Left ventricle myocardium inferior (tissue), 1 donor: ENCODE measurements at places on chromosomes 5 and 9. TPM values are rescaled to one million over a fixed set of nuclear protein-coding genes. Genes with fewer than 3 reads are reported as not detected.
A peak's percentile ranks its signal among the peaks of the same experiment; 100 is the strongest.

GRCh38 chr5:33179301-33179700, 261.5 kb upstream of the TARS1 start:
- H3K4me1 ChIP-seq = no peaks in the 10 kb centered on the region
- no peak for DNase-seq
- H3K27me3 ChIP-seq = no peaks in the 10 kb centered on the region
- no peaks in the 10 kb centered on the region for H3K36me3 ChIP-seq
- H3K4me3 ChIP-seq = no peak overlapping the region
- no peak overlapping the region for H3K27ac ChIP-seq

DNA sequence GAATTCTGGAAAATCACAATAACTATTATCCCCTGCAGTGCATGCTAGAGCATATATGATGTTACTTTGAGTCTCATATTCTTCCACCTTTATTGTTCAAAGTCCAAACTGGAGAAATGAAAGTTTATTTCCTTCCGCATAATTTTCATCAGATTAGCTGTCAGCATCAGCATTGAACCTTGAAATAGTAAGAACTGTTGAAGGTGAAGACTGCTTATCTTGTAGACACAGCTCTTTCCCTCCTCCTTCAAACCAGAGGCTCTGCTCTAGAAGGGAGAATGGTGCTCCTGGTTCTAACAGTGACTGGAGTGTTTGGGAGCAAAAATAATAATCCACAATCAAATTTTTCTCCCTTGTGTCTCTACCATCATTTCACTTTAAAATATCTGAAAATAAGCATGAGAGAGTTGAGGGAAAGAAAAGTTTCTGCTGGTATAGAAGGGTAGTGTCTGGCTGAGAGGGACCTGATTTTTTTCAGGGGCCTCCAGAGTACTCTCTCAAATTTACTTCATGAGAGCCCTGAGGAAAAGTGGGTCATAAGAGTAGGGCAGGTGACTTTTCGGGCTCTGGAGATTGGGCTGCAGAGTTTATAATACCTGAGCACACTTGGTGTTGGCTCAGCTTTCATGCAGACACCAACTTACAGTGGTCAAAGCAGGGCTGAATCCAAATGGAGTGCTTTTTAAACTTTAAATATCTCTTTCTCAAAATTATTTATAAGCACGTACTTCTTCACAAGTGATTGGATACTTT, 170.4 kb downstream of the ZDHHC21 start:
- H3K27me3 ChIP-seq = no peaks in the 10 kb centered on the region
- no peak for DNase-seq
- H3K27ac ChIP-seq = no peak overlapping the region
- H3K4me3 ChIP-seq = no peak overlapping the region
- no peaks in the 10 kb centered on the region for H3K36me3 ChIP-seq

DNA sequence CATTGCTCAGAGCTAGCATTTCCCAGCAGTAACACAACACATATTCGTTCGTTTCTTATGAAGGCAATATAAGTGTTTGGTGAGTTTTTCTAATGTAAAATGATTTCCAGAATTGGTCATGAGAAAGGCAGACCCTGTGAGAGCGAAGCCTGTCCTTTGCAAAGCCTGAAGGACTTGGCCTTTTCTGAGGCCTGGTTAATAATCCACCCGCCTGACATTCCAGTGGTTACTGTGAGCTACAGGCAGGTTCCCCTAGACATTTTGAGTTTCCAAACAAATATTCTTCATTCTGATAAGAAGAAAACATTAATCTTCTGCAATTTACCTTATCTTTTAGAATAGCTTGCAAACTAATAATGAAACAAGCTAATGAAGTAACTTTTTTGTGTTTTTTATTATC, 38.0 kb downstream of the ADAMTS16 start:
- H3K4me1 ChIP-seq = no peaks in the 10 kb centered on the region
- no peak for DNase-seq
- no peaks in the 10 kb centered on the region for H3K36me3 ChIP-seq
- peaks cover 36% of the 10 kb centered on the region for H3K27me3 ChIP-seq

DNA sequence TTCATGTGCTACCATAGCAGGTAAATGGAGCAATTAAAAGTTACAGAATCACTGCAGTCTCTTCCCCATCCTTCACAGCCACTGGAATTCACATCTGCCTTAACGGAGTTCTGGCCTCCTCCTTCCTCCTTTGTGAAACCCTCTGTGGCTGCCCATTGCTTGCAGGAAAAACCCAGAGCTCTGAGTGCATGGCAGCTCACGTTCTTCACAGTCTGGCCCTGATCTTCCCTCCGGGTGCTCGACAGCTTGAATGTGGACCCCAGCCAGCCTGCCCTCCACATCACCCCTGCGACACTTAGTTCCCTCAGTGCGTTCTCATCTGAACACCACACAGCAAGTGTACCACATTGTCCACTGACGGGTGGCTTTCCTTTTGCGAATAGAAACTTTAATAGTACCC, 63.2 kb upstream of the RUFY1 start:
- peaks cover 63% of the 10 kb centered on the region for H3K27me3 ChIP-seq
- no peak for DNase-seq
- H3K4me3 ChIP-seq = no peak overlapping the region
- no peak overlapping the region for H3K27ac ChIP-seq

- peaks cover 51% of the 10 kb centered on the region for H3K4me1 ChIP-seq
- peak overlapping the region; percentile 24 for H3K4me3 ChIP-seq
- no peaks in the 10 kb centered on the region for H3K27me3 ChIP-seq
- DNase-seq = no peak
- H3K36me3 ChIP-seq = no peaks in the 10 kb centered on the region
Observed at GRCh38 chr9:35488021-35488420, 1.9 kb upstream of the RUSC2 start.

- no peak for DNase-seq
- H3K27me3 ChIP-seq = no peaks in the 10 kb centered on the region
- no peaks in the 10 kb centered on the region for H3K36me3 ChIP-seq
- peaks cover 44% of the 10 kb centered on the region for H3K4me1 ChIP-seq
- peak overlapping the region; percentile 16 for H3K4me3 ChIP-seq
- H3K27ac ChIP-seq = peak overlapping the region; percentile 63
Observed at GRCh38 chr9:73149371-73150067, 2.1 kb upstream of the ANXA1 start.

DNA sequence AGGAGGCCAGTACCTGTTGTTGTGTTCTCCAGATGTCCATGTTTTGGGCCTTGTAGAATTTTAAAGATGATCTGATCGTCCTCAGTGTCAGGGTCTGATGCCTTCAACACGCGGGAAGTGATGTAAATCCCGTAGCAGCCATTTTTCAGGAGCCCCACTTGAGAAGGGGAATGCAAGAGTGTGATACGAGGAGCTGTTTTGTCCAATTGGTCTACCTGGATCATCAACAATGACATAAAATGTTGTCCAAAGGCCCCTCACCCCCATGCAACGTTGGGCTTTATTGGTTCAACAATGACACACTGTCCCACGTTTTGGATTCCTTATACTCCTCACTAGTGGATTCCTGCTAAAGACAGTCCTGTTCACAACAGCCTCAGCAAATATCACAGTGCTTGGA, 48.1 kb upstream of the CER1 start:
- H3K27me3 ChIP-seq = peaks cover 5% of the 10 kb centered on the region
- no peak overlapping the region for H3K27ac ChIP-seq
- no peak for DNase-seq
- H3K4me3 ChIP-seq = no peak overlapping the region

DNA sequence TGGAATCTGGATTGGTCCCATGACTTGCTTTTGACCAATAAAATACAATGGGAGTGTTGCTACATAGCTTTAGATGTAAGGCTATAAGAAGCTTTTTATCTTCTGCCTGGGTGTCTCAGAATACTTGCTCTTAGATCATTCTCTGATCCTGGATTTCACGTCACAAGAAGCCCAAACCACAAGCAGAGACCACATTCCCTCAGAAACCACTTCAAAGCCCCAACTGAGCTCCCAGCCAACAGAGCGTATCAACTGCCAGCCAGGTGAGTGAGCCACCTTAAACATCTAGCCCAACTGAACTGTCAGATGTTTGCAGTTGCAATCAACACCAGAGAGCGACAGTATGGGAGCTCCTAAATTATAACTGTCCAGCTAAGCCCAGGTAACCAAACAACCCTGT, 687.1 kb downstream of the TLE1 start:
- no peak overlapping the region for H3K27ac ChIP-seq
- no peaks in the 10 kb centered on the region for H3K27me3 ChIP-seq
- H3K4me1 ChIP-seq = no peaks in the 10 kb centered on the region
- H3K36me3 ChIP-seq = no peaks in the 10 kb centered on the region

- no peaks in the 10 kb centered on the region for H3K36me3 ChIP-seq
- no peak for DNase-seq
- peak overlapping the region; percentile 65 for H3K4me3 ChIP-seq
- H3K4me1 ChIP-seq = peaks cover 30% of the 10 kb centered on the region
Observed at GRCh38 chr5:93585767-93586385, 2.9 kb downstream of the NR2F1 start.

DNA sequence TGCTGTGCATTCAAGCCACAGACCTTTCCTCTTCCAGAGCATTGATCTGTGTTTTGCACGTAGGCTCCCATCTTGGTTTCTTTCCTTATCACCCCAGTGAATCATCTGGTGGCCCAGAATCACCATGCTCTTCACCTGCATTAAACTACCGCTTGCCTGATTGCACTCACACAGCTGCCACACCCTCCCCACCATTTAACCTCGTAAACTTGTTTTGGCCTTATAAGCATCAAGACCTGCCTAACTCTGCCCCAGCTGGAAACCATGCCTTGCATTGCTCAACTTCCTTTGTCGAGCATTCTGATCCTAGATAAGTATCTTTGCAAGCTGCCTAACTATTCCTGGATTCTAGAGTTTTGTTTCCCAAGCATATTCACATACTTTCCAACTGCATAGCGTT, 369.6 kb upstream of the SEMA6A start:
- peaks cover 2% of the 10 kb centered on the region for H3K4me1 ChIP-seq
- no peaks in the 10 kb centered on the region for H3K36me3 ChIP-seq
- H3K4me3 ChIP-seq = no peak overlapping the region
- no peak for DNase-seq
- H3K27me3 ChIP-seq = no peaks in the 10 kb centered on the region
- no peak overlapping the region for H3K27ac ChIP-seq

DNA sequence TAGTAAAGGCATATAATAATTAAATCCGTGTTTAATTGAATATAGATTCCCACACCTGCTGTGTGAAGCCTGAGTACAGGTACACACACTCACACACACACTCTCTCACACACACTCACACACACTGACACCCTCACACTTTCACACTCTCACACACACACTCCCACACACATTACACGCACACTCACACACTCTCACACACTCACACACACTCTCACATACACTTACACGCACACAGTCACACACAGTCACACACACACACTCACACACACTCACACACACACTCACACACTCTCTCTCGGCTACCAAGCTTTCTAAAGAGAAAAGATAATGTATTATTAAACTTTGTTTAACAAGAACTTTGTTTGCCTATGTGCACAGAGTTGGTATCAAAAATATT, 195.1 kb upstream of the CTNND2 start:
- no peaks in the 10 kb centered on the region for H3K4me1 ChIP-seq
- no peaks in the 10 kb centered on the region for H3K36me3 ChIP-seq
- no peak overlapping the region for H3K4me3 ChIP-seq
- no peaks in the 10 kb centered on the region for H3K27me3 ChIP-seq
- no peak overlapping the region for H3K27ac ChIP-seq
- DNase-seq = no peak

DNA sequence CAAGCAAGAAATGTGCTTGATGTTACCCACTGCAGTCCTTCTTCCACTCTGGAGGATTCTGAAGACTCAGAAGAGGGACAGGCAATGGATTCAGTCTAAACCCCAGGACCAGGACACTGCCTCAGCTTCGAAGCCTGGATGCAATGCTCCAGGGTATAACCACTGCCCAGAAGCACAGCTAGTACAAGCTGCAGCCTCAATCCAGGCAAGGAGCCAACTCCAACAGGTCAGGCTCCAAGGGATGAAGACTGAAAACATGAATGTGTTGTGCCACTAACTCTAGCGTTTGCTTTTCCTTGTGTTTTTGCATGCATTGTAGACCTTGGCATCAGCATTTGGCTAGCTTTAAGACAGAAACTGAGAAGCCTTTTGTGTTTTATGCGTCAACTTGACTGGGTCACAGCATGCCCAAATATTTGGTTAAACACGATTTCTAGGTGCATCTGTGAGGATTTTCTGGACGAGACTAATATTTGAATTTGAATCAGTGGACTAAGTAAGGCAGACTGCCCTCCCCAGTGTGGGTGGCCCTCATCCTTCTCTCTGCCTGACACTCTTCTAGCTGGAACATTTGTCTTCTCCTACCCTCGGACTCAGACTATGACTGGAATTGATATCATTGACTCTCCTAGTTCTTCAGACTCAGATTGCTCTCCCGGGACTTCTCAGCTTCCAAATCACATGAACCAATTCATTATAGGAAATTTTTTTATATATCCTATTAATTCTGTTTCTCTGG, 20.5 kb upstream of the GPX3 start:
- H3K27me3 ChIP-seq = no peaks in the 10 kb centered on the region
- H3K27ac ChIP-seq = peak overlapping the region; percentile 21
- no peak overlapping the region for H3K4me3 ChIP-seq
- no peaks in the 10 kb centered on the region for H3K36me3 ChIP-seq

DNA sequence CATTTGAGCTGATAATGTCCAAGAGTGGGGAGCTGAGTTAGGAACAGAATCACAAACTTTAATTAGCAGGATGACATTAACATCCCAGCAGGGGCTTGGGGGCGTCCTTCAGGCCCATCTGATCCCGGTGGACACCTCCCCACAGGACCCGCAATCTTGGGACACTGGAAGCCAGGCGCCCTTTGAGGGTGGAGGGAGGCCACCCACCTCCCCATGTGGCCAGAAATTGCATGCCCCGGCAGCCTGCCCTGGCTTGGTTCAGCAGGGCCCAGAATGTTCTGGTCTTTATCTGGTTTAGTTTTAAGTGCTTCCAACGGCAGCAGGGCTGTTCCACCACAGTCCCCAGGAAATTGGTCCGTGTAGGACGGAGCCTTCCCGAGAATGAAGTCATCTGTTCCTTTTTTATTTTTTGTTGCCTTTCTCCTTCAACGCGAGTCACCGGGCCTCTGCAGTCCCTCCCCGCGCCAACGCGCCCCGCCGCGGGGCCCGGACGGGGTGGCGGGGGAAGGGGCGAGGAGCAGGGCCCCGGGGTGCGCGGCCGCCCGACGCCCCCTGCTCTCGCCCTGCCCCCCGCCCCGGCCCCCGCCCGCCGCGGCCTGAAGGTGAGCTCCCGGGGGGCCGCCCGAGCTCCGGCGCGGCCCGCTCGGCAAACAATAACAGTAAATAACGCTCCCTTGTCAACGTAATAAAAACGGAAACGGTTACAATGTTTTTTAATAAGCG, 207.9 kb downstream of the C9orf50 start:
- H3K27ac ChIP-seq = peak overlapping the region; percentile 100
- H3K36me3 ChIP-seq = no peaks in the 10 kb centered on the region

- no peak overlapping the region for H3K27ac ChIP-seq
- H3K4me1 ChIP-seq = peaks cover 32% of the 10 kb centered on the region
- no peaks in the 10 kb centered on the region for H3K36me3 ChIP-seq
- H3K27me3 ChIP-seq = no peaks in the 10 kb centered on the region
Observed at GRCh38 chr5:138653502-138653901, 78.3 kb upstream of the HSPA9 start.

- H3K27me3 ChIP-seq = no peaks in the 10 kb centered on the region
- H3K36me3 ChIP-seq = no peaks in the 10 kb centered on the region
- H3K4me1 ChIP-seq = no peaks in the 10 kb centered on the region
- no peak for DNase-seq
- H3K4me3 ChIP-seq = no peak overlapping the region
Observed at GRCh38 chr5:149916334-149917072, 28.1 kb downstream of the PDE6A start.

Gene MYMK
- not detected for total RNA-seq

Gene UGCG
- total RNA-seq = 12.7 TPM

Gene FAM174A
- 20.6 TPM for total RNA-seq

Gene SPINK6
- not detected for total RNA-seq

Gene WWC1
- 2.2 TPM for total RNA-seq
